ENCODE measurements at places on chromosomes 5 and 9. TPM values are rescaled to one million over a fixed set of nuclear protein-coding genes. Genes with fewer than 3 reads are reported as not detected.

FGD3 gene
- 1.4 TPM for total RNA-seq

TRMO gene
- total RNA-seq, result 5.6 TPM

PCDHGA7 gene
- total RNA-seq, result 0.73 TPM

BARHL1 gene
- total RNA-seq, result not detected

CCDC183 gene
- total RNA-seq, result 1.6 TPM

PRRX2 gene
- 7.1 TPM for total RNA-seq

MCTP1 gene
- 3.4 TPM for total RNA-seq

FAM221B gene
- total RNA-seq, result not detected

Data from H1 (cell line).